ENCODE measurements at places on chromosomes 1 and 21. TPM values are rescaled to one million over a fixed set of nuclear protein-coding genes. Genes with fewer than 3 reads are reported as not detected.

The DRAXIN gene
- total RNA-seq, result 0.18 TPM

The HEYL gene
- 3.9 TPM for total RNA-seq

The UQCRHL gene
- 2.2 TPM for total RNA-seq

The LCE2A gene
- not detected for total RNA-seq

The IFNAR2 gene
- total RNA-seq, result 14.3 TPM

The REN gene
- total RNA-seq, result not detected

The NFASC gene
- total RNA-seq, result 14.0 TPM

The CDC42BPA gene
- total RNA-seq, result 89.2 TPM

The HCRTR1 gene
- total RNA-seq, result not detected

The TPM3 gene
- 214 TPM for total RNA-seq

The CCDC17 gene
- total RNA-seq, result 5.7 TPM

The ISG15 gene
- total RNA-seq, result 20.1 TPM

The NHLH2 gene
- not detected for total RNA-seq

The TTLL7 gene
- total RNA-seq, result 50.8 TPM

The ZNHIT6 gene
- total RNA-seq, result 6.7 TPM

The ATP1A4 gene
- total RNA-seq, result 0.37 TPM

The SNRNP40 gene
- total RNA-seq, result 1.8 TPM

The CTSE gene
- total RNA-seq, result 495 TPM

The BGLAP gene
- total RNA-seq, result not detected

The C8B gene
- not detected for total RNA-seq

The GNAT2 gene
- not detected for total RNA-seq

The OPRD1 gene
- total RNA-seq, result not detected
